Thyroid gland (tissue), 4 donors: ENCODE measurements at places on chromosomes 3 and 15. TPM values are rescaled to one million over a fixed set of nuclear protein-coding genes. Genes with fewer than 3 reads are reported as not detected.

The OXSM gene
- total RNA-seq = 40.7 TPM

The TNNC1 gene
- 43.5 TPM for total RNA-seq

The TLR9 gene
- total RNA-seq = not detected

The GPR27 gene
- 8.0 TPM for total RNA-seq

The CD200R1 gene
- 1.0 TPM for total RNA-seq

The CDC25A gene
- 0.94 TPM for total RNA-seq

The RASGRP1 gene
- 1.3 TPM for total RNA-seq

The TRH gene
- not detected for total RNA-seq

The GOLGA6L4 gene
- 3.5 TPM for total RNA-seq

The GDPGP1 gene
- total RNA-seq = 8.5 TPM

The DUOX2 gene
- 84.0 TPM for total RNA-seq

The GOLGA8R gene
- 11.8 TPM for total RNA-seq

The C3orf22 gene
- not detected for total RNA-seq

The LMCD1 gene
- total RNA-seq = 17.0 TPM

The SH2D7 gene
- not detected for total RNA-seq

The TEX55 gene
- 0.27 TPM for total RNA-seq

The FOXB1 gene
- total RNA-seq = not detected

The NOX5 gene
- 0.22 TPM for total RNA-seq

The SEMA3B gene
- 31.0 TPM for total RNA-seq

The ADGRG7 gene
- not detected for total RNA-seq

The NECTIN3 gene
- 89.6 TPM for total RNA-seq

The TRA2B gene
- total RNA-seq = 214 TPM

The ANKUB1 gene
- total RNA-seq = not detected

The CLRN1 gene
- total RNA-seq = not detected

The MELTF gene
- 2.7 TPM for total RNA-seq

The BCL2A1 gene
- not detected for total RNA-seq

The PTH1R gene
- 3.7 TPM for total RNA-seq

The UROC1 gene
- not detected for total RNA-seq

The REC114 gene
- not detected for total RNA-seq

The GPR15 gene
- not detected for total RNA-seq

The NANOGP8 gene
- total RNA-seq = 2.0 TPM

The CD96 gene
- 3.8 TPM for total RNA-seq
